H1 (cell line): ENCODE measurements at places on chromosomes 1 and 21. TPM values are rescaled to one million over a fixed set of nuclear protein-coding genes. Genes with fewer than 3 reads are reported as not detected.

DNA sequence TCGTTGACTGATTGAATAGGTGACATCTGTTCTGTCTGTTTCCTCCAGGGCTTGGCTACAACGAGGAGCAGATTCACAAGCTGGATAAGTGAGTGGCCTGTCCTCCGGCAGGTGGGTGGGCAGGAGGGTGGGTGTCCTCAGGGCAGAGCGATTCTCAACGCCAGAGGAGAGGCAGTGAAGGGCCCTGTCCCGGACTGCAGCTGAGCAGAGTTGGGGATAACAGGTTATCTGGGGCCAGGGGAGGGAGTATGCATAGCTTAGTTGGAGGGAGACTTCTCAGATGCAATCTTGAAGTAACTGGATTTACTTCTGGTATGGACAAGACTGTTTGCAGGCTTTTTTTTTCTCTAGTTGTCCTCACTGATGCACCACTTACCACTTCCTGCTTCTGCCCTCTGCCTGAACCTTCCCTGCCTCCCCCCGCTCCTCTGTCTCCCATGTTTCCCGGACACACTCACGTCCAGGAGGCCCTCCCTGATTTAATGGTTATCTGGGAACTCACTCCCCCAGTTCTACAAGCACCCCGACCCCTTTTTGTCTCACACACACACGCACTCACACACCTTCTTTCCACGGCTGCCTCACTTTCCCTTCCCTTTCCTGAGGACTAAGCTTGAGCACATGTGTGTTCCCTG is 16.4 kb upstream of the RASSF5 start:
- no peak for DNase-seq

GRCh38 chr1:172567720-172568119 is 34.8 kb downstream of the SUCO start:
- no peak for DNase-seq

GRCh38 chr1:234627009-234627950 is 17.3 kb upstream of the IRF2BP2 start:
- no peak for DNase-seq

DNA sequence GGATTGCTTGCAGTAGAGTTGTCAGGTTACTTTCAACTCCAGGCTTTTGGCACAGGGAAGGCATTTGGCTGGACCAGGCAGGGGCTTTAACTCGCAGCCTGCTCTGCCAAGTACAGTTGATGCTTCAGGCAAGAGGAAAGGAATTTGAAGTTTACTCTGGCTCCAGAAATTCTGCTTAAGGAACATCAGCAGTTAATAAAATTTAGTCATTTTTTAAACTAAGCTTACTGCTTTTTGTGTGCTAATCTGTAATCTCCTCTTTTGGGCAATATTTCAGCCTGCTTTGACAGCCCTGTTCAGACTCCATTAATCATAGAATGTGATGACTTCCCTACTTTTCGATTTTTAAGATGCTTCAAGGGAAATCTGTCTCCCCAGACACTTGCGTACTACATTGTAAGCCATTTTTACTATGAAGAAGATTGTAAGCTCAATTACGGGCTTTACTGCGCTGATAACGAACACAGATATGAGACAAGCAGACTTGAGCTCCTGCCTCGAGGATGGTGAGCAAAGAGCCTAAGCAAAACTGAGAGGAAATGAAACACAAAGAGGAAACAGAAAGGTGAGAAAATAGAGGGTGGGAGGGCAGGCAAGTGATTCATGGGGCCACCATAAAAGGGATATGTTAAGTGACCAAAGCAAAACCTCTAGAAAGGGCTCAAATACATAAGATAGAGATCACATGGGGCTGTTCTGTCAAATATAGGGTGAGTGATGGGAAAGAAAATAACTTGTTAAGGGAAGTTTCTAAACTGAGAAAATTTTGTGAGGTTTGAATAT is 76.6 kb upstream of the VAV3 start:
- DNase-seq: no peak

The NBPF3 gene
- 4.1 and 4.3 TPM in 2 replicates for total RNA-seq

The BMP8B gene
- 0.37 and 0.54 TPM in 2 replicates for total RNA-seq

The ARMH1 gene
- 0.63 and 0.82 TPM in 2 replicates for total RNA-seq

The SWT1 gene
- total RNA-seq: 6.2 and 8.1 TPM in 2 replicates

The CREG1 gene
- total RNA-seq: 28.7 and 30.1 TPM in 2 replicates
